ENCODE measurements at places on chromosomes 7 and 10.

DNA sequence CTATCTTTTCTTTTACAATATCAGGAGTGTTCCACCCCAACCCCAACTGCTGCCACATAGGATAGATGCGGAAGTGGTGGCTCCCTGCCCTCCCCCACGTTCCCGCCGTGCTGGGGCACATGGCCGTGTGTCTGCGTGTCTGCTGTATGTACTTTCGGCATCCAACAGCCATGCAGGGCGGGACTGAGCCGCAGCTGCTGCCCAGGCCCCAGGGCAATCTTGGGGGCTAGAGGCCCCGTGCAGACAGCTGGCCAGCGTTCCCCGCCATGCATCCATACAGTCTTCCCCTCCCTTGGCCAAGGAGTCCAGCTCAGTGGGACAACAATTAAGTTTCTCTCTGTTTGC, 162.7 kb downstream of the DGKB start:
- DNase-seq: no peak

DNA sequence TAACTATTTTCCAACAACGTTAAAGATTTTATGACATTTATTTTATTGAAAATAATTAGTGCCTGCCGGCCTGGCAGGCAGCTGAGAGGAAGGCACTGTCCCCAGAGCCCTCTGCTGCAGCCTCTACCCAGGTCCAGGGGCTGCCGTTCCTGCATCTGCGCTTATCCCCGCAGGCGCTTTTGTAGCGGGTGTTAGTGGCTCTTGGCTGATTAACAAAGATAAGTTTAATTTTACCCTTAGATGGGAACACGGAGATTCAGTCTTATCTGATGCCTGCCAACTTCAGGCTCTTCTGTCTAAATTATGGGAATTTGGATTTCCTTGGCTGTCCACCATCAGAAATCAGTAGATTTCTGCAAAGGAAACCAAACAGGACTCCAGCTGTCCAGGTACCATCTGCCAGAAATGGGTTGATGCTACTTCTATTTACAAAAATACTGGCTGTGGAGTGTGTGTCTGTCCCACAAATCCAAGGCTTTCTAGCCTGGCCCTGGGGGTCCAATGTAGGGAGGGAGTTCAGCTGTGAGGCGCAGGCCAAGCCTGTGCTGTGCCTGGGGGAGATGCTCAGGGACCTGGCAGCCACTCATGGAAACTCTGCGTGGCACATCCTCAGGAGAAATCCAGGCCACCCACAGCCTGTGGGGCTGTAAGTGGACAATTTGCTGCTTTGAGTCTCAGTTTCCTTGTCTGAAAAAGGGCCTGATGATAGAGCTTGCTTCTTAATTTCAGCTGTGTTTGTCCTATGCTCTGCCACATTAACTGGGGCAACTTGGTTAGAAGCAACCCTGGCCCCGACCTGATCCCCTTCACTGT, 62.0 kb upstream of the IGFBP3 start:
- no peak for DNase-seq

DNA sequence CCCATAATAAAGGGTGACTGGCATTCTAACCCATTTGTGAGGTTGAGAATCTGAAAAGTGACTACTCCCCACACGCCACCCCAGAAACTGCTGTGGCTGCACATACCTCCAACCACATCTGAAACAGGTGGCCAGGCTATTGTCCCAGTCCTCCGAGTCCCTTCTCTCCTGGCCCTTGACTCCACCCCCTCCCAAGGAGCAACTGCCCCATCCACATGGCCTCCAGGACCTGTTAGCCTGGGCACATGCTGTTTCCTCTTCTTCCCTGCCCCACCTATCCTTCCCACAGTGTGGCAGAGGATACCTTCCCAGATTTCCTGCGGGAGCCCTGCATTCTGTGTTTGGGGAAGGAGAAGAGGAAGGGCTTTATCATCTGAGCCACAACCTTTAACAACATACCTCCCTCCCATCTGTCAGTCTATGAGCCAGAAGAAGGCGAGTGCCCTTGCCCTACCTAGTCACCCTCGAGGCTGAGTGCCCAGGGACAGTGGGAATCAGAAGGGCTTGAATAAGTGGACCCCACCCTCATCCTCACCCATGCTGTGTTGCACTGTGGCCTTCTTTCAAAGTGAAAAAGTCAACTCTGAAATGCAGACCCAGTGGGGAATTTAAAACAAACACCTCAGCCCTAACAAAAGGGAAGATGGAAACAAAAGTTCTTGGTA, 11.9 kb downstream of the STEAP1B start:
- no peak for DNase-seq

DNA sequence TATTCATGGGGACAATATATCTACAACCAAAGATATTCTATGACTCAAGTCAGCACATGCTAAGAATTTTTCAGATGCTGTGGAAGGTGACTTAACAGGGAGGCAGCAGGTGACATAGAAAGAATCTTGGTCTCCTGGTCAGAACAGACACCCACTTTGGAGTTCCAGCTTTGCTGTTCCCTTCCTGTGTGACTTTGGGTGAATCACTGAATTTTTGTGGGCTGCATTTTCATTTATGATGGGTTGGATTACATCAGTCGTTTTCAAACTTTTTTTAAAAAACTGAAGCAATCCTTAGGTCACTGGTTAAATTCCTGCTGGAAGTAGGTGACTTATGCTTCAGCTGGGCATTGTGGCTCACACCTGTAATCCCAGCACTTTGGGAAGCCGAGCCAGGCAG, 24.9 kb downstream of the RGR start:
- DNase-seq: no peak

DNA sequence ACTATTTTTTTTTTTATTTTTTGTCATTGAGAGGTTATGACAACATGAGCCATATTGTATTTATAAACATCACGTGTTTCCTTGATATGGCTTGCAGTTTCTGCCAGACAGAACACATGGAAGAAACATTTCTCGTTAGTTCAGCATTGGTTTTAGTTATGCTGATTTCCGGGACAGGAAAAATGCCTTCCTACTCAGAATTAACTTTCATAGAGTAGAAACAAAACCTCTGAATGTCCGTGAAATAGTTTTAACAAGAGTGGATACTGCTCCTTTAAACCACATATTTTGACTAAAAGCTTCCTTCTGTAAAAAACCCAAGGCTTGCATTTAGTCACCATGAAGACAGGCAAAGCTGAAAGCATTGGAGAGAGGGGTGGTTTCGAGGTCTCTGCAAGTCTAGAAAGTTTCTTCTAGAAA, 240.4 kb downstream of the KIAA1217 start:
- DNase-seq: no peak

DNA sequence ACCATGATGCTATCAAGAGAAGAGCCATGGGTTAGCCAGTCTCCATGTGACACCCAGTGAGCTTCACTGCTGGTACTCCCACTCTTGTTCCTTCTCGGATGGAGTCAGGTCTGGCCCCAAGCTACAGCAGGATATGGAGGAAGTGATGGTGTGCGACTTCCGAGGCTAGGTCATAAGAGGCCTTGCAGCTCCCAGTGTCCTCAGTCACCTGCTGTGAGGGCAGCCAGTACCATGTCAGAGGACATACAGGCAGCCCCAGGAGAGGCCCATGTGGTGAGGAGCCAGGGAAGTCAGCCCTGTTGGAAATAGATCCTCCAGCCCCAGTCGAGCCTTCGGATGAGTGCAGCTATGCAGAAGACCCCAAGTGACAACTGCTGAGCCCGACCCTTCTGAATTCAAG, 237.0 kb downstream of the EBF3 start:
- DNase-seq: no peak

- no peak for DNase-seq
Measured at GRCh38 chr7:13826752-13827151, 162.7 kb downstream of the ETV1 start.

Measured in K562 (cell line).